ENCODE measurements at places on chromosomes 11 and 22. TPM values are rescaled to one million over a fixed set of nuclear protein-coding genes. Genes with fewer than 3 reads are reported as not detected.

The CST6 gene
- polyA plus RNA-seq = not detected

The ANKK1 gene
- 0.89 TPM for polyA plus RNA-seq

DNA sequence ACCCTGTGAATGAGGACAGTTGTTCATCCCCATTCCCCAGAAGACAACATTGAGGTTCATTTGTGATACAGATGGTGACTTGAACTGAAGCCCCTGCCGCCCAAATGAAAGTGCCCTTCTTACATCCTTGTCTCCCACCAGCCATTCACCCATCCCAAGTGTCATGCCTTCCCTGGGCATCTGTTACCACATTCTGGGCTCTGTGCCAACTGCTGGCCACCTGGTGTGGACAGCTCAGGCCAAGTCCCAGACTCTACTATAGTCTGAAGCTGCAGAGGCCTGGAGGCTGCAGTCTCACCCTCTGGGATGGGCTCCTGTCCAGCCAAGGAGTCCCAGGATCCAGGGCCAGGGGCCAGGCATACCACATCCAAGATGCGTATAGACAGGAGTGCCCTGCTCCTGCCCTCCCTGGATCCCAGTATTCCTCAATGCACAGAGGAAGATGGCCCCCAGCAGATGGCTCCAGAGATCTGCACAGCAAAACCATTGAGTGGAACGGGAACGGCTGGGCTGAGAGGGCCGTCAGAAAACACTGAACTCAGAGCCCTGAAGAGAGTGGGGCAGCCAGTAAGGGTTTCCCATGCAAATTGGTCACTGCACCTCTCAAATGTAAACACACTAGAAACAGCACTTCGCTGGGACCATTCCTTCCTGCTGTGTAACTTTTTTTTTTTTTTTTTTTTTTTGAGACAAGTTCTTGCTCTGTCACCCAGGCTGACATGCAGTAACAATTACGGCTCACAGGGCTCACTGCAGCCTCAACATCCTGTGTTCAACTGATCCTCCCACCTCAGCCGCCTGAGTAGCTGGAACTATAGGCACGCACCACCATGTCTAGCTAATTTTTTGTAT, 22.8 kb downstream of the ARRB1 start:
- peak; percentile 77 for DNase-seq

- DNase-seq = no peak
Observed at GRCh38 chr11:12546660-12547059, 127.6 kb upstream of the TEAD1 start.

DNA sequence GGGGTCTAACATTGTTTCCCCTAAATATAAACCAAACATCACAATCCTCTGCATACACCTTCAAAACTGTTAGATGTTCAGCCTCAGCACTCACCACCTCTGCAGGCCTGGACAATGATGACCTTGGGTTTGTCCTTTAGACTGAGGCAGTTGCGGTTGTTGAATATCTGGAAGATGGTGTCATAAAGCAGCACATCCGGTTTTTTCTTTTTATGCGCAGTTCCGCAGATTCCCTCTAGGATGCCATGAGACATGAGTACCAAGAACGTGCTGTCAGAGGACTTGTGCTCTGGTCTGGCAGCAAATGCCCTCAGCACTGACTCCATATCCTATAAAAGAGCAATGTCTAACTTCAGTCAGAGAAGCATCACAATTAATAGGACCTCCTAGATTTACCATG, 22.8 kb downstream of the CASP5 start:
- no peak for DNase-seq

The MGAT3 gene
- 32.6 TPM for polyA plus RNA-seq

DNA sequence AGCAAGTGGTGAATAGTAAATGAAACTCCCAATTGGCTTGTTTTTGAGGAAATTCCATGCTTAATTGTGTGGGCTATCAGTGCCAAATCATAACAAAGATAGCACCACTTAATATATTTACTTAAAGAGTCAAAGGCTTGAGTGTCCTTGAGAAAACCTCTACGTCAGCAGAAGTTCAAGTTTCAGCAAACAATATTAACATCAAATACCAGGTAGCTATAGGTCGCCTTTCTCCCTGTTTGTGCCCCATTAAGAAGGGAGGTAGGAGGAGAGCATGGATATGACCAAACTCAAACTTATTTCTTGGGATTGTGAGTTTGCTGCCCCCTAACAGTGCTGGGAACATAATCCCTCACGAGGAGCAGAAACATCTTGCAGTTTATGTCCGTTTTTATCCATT, 105.6 kb upstream of the SYN3 start:
- DNase-seq = peak; percentile 9

DNA sequence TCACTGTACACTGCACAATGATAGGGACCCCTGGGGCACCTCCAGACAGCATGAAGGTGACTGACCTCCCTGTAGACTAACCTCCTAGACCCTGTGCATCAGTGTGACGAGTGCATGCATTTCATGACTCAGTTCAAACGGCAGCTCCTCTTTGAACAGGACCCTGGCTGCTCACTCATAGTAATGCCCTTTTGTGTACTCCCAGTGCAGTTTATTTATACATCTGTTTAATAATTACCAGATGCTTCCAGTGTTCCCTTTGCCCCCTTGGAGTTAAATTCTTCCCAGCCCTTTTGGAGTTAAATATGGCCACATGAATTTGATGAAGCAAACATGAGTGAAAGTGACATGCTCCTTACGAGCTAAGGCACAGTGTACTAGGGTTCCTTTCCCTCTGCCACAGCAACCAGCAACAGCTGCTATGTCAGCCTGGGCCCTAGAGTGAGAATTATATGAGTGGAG, 72.4 kb downstream of the PANX1 start:
- peak; percentile 27 for DNase-seq

- DNase-seq = no peak
Observed at GRCh38 chr11:47857892-47858543, 9.9 kb upstream of the NUP160 start.

GRCh38 chr11:63507511-63507910, 1.6 kb downstream of the LGALS12 start:
- no peak for DNase-seq

All from renal pelvis (tissue), 12 donors.